ENCODE measurements at places on chromosomes 4 and X.

- DNase-seq: no peak
Measured at GRCh38 chr4:61505773-61506685, 305.9 kb downstream of the ADGRL3 start.

- DNase-seq: no peak
Measured at GRCh38 chr4:168859888-168860694, 150.0 kb downstream of the CBR4 start.

DNA sequence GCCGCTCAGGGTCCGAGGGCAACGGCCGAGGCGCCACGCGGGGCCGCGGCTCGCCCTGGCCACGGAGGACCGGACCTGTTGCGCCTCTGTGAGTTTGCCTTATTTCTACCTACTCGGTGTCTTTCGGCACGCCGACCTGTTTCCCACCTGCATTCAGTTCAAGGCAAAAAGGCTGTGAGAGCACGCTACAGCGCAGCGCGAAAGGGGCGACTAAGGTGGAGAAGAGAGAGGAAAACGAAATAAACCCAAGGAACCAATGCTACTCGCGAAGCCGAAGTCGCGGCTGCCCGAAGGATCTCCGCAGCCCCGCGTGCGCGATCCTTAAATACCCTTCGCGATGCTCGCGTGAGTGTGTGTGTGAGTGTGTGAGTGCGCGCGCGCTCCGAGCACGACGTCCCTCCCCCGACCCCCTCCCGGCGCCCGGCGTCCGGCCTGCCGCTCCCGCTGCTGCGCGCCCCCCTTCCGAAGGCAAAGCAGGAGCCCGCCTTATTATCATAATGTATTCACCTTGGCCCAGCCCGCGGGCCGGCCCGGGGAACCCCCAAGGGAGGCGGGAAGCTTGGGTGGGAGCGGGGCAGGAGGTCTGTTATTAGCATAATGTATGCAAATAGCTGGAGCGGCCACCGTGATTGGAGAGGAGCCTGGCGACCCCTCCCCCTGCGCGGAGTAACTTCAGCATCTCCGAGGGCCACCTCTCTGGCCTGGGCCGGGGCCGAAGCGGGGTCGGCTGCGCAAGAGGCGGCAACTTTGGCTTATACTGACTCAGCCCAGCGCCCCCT is at the start of gene COL25A1:
COL25A1 (minus strand) TSS at position 298 of the 779 bp plus-strand sequence.
- DNase-seq: no peak

DNA sequence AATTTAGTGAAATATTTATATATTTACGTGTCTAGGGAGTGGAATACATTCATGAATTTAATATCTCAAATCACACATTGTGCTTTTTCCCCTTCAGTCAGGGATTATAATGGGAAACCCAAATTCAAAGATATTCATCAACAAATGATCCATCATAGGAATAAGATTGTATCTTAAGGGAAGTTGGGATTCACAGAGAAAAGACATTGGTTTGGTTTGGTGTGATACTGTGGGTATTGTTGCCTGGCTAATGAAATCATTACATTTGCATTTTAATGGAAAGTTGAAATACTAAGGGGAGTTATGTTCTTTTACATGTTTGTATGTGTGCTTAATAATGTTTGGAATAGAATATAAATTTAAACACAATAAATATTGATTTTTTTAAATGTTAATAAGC is 1.7 kb downstream of the TET2 start:
- no peak for DNase-seq

DNA sequence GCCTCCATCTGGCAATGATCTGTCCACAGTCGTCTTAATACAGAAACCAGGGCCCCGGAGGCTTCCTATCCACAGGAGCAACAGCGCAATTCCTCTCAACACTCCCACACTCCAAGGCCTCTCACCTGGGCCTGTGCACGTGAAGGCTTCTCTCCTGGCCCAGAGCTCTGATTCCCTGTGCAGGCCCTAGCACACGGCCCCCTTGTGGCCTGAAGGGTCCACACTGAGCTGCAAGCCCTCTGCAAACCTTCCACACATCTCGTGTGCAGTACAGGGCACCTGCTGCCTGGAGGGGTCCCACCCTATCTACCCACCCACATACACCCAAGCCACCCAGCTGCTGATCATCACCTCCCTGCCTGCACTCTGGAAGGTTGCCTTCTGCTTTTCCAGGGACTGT is 150.1 kb upstream of the NUDT10 start:
- DNase-seq: no peak

DNA sequence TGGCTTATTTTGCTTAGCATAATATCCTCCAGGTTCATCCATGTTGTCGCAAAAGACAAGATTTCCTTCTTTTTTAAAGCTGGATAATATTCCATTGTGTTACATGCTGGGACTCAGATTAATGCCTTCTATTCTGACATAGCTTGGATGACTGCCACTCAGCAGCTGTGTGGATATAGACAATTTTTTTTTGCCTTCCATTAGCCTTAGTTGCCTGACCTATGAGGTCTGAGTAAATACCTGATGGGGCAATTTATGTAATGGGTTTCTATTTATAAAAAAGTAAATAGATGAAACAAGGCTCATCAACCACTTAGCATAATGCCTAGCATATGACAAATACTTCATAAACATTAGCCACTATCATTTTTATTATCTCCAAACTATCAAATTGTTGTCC is 515.4 kb downstream of the ZNF674 start:
- no peak for DNase-seq

GRCh38 chr4:54539500-54540029 is 118.2 kb upstream of the KIT start:
- no peak for DNase-seq

GRCh38 chr4:150593996-150594395 is 12.0 kb downstream of the MAB21L2 start:
- DNase-seq: no peak

DNA sequence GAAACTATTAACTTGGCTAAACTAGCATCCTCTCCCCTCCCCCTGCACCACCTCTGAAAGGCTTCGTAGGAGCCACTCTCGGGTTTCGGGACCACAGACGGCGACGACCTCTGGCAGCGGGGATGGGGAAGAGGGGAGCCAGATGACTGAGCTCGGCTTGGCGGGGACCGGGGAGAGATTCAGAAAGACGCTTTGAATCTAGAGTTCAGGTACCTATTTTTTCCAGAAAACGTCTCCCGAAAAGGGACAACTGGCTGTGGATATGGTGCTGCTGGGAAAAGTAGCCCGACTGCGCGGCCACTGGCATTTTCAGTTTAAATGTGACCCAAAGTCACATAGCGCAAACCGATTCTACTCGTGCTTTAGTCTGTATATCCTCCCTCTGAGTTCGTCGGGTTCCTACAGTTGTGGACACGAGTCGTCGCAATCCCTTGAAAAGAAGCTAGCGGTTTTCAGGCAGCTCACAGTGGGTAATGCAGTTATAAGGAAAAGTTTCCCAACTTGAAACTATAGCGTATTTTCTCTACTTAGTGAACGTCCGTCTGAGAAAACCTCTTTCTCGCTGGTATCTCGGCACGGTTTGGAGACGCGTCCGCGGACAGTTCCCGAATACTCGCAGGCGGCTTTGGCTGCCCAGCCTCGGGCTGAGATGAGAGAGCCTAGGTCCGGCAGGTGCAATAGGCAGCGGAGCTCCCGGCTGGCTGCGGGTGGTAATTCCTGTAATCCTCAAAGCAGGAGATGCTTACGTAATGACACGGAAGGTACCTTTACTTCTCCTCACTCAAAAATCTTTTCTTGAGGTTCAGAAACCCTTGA is 1.3 kb downstream of the PARM1 start:
- DNase-seq: no peak

GRCh38 chr4:174457468-174457867 is 64.8 kb downstream of the HPGD start:
- no peak for DNase-seq

DNA sequence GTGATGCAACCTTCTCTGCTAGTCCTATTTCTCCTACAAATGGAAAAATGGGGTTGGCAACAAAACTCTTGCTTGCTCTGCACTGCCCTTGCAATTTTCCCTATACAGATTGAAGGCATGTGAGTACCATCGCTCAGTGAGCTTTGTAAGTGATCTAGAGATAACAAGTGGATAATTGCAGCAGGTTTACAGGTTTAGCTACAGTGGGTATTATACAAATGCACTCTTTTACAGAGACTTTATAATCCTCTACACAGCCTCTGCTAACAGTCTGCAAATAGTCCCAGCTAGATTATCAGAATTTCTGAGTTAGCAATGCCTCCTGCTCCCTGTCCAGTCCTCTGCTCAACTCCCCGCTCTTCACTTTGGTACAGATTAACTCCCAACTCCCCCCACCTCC is 11.1 kb downstream of the LEF1 start:
- no peak for DNase-seq

GRCh38 chr4:156293657-156294297 is 340.1 kb upstream of the CTSO start:
- no peak for DNase-seq

GRCh38 chr4:7325541-7325940 is 109.2 kb downstream of the PSAPL1 start:
- no peak for DNase-seq

- no peak for DNase-seq
Measured at GRCh38 chr4:183348136-183348535, 25.9 kb upstream of the CLDN24 start.

DNA sequence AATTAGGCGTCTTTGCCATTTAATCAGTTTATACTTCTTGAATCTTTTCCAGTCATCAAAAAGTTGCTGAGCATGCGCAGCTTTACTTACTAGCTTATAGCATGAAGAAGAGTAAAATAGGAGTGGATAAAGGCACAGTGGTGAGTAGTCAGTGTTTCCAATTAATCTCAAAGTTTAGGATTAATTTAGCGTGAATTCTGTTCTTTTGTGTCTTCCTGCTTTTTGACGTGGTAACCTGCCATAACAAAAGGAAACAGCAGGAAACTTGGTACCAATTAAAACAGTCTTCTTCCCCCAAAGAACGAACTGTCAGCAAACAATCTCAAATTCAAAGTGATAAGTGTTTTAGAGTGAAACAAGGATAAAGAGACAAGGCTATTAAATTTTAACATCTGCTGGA is 61.9 kb downstream of the TET2 start:
- DNase-seq: no peak

DNA sequence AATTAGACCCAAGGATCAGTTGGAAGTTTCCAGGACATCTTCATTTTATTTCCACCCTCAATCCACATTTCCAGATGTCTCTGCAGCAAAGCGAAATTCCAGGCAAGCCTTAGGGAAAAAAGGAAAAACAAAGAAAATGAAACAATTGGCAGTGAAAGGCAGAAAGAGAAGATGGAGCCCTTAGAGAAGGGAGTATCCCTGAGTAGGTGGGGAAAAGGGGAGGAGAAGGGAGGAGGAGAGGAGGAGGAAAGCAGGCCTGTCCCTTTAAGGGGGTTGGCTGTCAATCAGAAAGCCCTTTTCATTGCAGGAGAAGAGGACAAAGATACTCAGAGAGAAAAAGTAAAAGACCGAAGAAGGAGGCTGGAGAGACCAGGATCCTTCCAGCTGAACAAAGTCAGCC is at the start of gene PLP1:
PLP1 (plus strand) TSS at position 295 of the 400 bp plus-strand sequence. CDS start 156 bp downstream, outside the sequence.
- DNase-seq: no peak

GRCh38 chr4:6375620-6376295 is 96.7 kb downstream of the PPP2R2C start:
- no peak for DNase-seq

DNA sequence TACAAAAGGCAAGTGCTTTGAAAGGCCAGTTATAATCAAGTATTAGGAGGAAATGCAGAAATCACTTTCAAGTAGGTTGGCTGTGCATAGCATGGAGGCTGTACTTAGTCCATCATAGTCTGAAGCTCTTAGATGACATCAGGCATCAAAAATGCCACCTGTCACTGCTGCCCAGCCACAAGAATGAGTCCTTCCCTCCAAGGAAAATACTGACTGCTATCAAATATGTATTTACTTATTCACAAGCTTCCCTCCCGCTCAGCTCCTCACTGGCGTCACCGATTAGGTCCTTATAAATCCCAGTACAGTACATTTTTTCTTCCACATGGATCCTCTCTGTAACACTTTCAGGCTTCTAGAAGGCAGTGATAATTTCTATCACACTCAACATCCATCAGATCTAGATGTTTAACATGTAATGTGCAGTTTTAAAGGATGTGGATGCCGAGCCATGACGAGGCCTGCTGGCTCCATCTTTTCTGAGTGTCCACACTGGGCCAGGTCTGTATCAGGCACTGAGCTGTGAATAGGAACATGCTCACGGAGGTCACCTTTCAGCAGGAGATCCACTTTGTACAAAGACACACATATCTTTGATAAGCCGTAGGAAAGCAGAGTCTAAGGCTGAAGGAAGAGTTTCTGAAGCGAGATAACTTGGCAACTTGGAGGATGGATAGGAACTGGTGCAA is 121.9 kb downstream of the PALLD start:
- no peak for DNase-seq

DNA sequence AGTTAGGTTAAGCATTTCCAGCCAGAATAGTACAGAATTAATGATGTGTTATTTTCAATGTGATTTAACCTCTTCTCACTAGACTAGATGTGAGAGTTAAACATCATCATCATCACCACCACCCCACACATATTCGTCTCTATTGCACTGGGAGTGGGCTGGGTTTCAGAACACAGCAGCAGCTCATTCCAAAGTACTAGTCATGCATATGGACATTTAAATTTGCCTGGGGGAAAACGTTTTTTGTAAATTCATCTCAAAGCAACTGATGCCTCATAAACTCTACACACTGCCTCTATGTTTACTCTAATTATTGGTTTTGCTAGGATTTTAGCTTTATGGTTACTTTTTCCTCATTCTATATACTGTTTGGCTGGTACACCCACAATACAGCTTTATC is 509.1 kb downstream of the PPP4R3C start:
- no peak for DNase-seq

DNA sequence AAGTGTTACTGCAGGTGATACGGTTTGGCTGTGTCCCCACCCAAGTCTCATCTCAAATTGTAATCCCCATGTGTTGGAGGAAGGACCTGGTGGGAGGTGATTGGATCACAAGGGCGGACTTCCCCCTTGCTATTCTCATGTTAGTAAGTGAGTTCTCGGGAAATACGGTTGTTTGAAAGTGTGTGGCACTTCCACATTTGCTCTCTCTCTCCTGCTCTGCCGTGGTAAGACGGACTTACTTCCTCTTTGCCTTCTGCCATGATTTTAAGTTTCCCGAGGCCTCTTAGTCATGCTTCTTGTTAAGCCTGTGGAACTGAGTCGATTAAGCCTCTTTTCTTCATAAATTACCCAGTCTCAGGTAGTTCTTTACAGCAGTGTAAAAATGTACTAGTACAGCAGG is 65.2 kb upstream of the SLC7A11 start:
- DNase-seq: no peak

GRCh38 chrX:141934059-141934641 is 30.5 kb downstream of the MAGEC1 start:
- no peak for DNase-seq

GRCh38 chr4:163663454-163664225 is 169.2 kb downstream of the TMA16 start:
- no peak for DNase-seq

- no peak for DNase-seq
Measured at GRCh38 chr4:185945906-185946305, 123.0 kb upstream of the TLR3 start.

DNA sequence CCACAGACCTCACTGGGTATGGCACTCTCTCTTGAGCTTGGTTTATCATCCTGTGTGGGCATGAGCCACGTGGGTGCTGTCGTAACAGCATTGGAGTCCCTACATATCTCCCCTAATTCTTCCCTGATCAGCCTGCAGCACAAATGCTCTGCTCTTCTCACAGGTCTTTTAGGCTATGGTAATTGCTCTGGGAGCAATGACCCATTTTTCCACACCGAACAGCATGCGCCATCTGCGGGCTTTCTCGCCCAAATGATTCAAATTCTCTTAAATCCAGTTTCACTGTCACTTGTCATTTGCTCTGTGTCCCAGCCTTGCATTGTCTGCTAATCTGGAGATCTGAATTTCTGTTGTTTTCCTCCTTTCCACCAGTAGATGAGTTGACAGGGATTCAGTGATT is 48.9 kb upstream of the GATB start:
- DNase-seq: no peak

- DNase-seq: no peak
Measured at GRCh38 chrX:72097098-72097497, 34.6 kb downstream of the RTL5 start.

Data from activated T-helper 1 cell treated with anti-CD3 and anti-CD28 coated beads, Interleukin-2, amount 50 U/mL, for 16 hours (primary cell).